Smooth muscle cell of trachea (primary cell): ENCODE measurements at places on chromosomes 2 and 18. TPM values are rescaled to one million over a fixed set of nuclear protein-coding genes. Genes with fewer than 3 reads are reported as not detected.

The STEAP3 gene
- total RNA-seq: 25.6 and 34.6 TPM in 2 replicates

The FAM237A gene
- not detected in 2 replicates for total RNA-seq

The MALL gene
- total RNA-seq: 39.9 and 41.2 TPM in 2 replicates

The SERPINB3 gene
- not detected in 2 replicates for total RNA-seq

The ANKRD30BL gene
- total RNA-seq: not detected in 2 replicates

The REG3G gene
- total RNA-seq: not detected in 2 replicates

The TRIB2 gene
- 16.6 and 18.4 TPM in 2 replicates for total RNA-seq

The IGFBP2 gene
- 3.1 and 6.9 TPM in 2 replicates for total RNA-seq

The LAMA1 gene
- total RNA-seq: 3.6 and 13.7 TPM in 2 replicates

The CPO gene
- total RNA-seq: 0.17 TPM in 1 of 2 replicates, not detected in the other

The ADD2 gene
- 0.29 TPM in 1 of 2 replicates, not detected in the other for total RNA-seq

The ZNF2 gene
- 7.9 and 13.1 TPM in 2 replicates for total RNA-seq

The DNAJC5G gene
- not detected in 2 replicates for total RNA-seq

The PPIG gene
- total RNA-seq: 28.9 and 31.9 TPM in 2 replicates

The TUBB8B gene
- not detected in 2 replicates for total RNA-seq

The C2orf72 gene
- 0.17 TPM in 1 of 2 replicates, not detected in the other for total RNA-seq

The EVA1A gene
- total RNA-seq: 18.0 and 32.1 TPM in 2 replicates

The IMPACT gene
- total RNA-seq: 29.8 and 30.1 TPM in 2 replicates

The PRR30 gene
- total RNA-seq: not detected in 2 replicates

The CXCR1 gene
- not detected in 2 replicates for total RNA-seq

The SULT1C4 gene
- total RNA-seq: under 0.01 TPM in 1 of 2 replicates, not detected in the other

The VWC2L gene
- not detected in 2 replicates for total RNA-seq

The STK39 gene
- 13.1 and 19.9 TPM in 2 replicates for total RNA-seq

The NRP2 gene
- 12.2 and 18.5 TPM in 2 replicates for total RNA-seq

The PLGLB1 gene
- total RNA-seq: 1.5 and 2.0 TPM in 2 replicates

The ZSWIM2 gene
- under 0.01 TPM in 1 of 2 replicates, not detected in the other for total RNA-seq

The ATRAID gene
- total RNA-seq: 197 and 218 TPM in 2 replicates
